Left lung (tissue), 14 donors: ENCODE measurements at places on chromosomes 6 and 20.

- peak; percentile 83 for DNase-seq
- no peaks in the 10 kb centered on the region for H3K36me3 ChIP-seq
- no peak overlapping the region for H3K4me3 ChIP-seq
- H3K27me3 ChIP-seq = peaks cover 19% of the 10 kb centered on the region
- H3K4me1 ChIP-seq = peaks cover 15% of the 10 kb centered on the region
Measured at GRCh38 chr6:170265655-170266054, 25.2 kb downstream of the DLL1 start.

DNA sequence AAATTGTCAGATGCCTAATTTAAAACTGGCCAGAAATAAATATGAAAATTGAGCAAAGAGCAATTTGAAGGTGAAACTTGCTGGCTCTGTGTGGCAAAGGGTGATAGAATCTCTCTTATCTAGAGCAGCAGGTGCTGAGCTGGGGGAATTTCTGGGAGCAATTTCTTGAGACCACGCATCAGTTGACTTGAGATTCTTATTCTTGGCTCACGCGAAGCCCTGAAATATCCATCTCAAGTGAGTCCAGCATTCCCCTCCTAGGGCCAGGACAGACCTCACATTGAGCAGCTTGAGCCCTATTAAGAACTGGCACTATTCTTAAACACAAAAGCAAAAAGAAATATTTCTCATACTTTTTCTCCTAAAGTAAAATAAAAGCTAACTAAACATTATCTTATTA is 66.3 kb downstream of the MAP7 start:
- H3K4me3 ChIP-seq = no peak overlapping the region
- no peaks in the 10 kb centered on the region for H3K4me1 ChIP-seq
- H3K36me3 ChIP-seq = no peaks in the 10 kb centered on the region

DNA sequence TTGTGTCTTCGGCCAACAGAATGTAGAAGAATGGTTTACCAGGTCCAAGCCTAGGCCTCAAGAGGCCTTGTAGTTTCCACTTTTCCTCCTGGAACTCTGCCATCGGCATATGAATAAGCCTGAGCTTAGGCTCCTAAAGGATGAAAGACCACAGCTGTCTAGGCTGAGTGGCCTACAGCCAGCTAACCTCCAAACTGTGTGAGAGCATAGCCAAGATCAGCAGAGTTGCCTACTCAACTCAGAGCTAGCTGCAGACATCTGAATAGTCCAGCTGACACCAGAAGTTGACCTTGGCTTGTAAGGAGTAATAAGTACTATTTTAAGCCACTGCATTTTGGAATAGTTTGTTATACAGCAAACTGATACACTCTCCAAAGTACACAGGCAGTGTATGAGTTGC is 52.6 kb upstream of the SMIM29 start:
- peaks cover 25% of the 10 kb centered on the region for H3K4me1 ChIP-seq
- H3K4me3 ChIP-seq = no peak overlapping the region
- DNase-seq = peak; percentile 41
- no peaks in the 10 kb centered on the region for H3K36me3 ChIP-seq
- no peaks in the 10 kb centered on the region for H3K27me3 ChIP-seq

DNA sequence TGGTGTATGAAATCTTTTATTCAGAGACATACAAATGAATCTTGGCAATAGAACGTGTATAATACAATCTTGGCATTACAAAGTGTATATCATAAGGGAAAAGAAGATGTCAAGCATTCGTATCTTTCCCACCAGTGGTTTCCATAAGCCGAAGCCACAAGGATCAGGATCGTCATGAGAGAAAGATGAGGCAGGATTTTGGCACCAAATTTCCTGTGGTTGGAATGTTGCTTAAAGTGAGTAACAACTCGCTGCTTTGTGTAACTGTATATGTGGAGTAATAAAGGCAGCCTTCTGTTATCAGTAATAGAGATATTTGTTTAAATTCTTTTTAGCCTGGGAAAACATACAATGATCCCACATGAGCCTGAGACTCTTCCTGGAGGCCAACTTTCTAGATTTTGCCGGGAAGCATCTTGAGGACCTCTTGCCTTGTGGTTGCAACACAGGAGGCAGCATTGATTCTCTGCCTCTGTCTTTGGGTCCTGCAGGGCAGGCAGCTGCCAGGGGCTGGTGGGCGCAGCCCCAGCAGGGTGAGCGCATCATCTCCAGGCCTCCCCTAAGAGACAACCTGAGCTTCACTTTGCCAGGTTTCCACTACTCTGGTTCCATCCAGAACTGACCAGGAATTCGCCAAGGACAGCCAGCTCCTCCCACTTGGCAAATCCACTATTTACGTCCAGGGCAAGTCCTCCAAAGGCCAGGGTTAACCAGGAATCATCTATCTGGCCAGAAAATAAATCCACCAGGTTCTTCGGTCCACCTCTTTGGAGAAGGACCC is 230.9 kb upstream of the SULF2 start:
- H3K36me3 ChIP-seq = no peaks in the 10 kb centered on the region
- H3K27me3 ChIP-seq = no peaks in the 10 kb centered on the region
- H3K27ac ChIP-seq = no peak overlapping the region

DNA sequence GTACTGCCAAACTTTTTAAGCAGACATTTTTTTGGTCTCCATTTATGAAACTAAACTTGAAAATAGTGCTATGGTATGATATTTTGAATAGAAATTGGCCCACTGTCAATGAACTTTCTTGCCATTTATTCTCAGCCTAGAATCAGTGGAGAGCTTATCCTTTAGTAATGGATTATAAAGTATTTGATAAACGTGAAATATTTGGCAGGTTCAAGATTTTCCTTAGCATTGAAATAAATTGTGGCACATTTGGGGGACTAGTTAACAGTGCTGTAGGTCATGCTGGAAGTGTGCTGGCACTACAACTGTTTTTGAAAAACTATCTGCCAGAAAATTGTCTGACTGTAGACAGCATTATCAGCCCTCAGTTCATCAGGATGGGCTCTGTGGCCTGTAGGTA is 2.1 kb downstream of the PRSS35 start:
- no peak for DNase-seq
- H3K4me1 ChIP-seq = peaks cover 4% of the 10 kb centered on the region
- no peaks in the 10 kb centered on the region for H3K27me3 ChIP-seq
- H3K36me3 ChIP-seq = no peaks in the 10 kb centered on the region
- no peak overlapping the region for H3K27ac ChIP-seq

DNA sequence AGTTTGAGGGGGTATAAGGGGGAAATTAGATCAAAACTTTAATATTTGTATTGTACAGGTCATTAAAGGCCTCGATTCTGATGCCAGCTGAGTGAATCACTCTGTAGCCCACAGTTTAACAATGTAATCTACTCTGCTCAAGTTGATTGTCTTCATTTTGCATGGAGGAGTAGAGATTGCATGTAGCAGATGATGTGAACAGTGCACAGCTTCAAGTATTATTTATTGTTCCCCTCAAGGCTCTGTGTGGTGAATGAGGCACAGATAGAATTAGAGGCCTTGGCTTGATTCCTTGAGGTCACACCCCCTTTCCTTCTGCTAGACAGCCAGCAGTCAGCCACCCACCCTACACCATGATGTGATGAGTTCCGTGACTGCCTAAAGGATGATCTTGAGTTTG is 38.1 kb downstream of the TXLNB start:
- no peak overlapping the region for H3K27ac ChIP-seq
- DNase-seq = no peak
- H3K27me3 ChIP-seq = no peaks in the 10 kb centered on the region
- H3K36me3 ChIP-seq = no peaks in the 10 kb centered on the region
- H3K4me3 ChIP-seq = no peak overlapping the region

DNA sequence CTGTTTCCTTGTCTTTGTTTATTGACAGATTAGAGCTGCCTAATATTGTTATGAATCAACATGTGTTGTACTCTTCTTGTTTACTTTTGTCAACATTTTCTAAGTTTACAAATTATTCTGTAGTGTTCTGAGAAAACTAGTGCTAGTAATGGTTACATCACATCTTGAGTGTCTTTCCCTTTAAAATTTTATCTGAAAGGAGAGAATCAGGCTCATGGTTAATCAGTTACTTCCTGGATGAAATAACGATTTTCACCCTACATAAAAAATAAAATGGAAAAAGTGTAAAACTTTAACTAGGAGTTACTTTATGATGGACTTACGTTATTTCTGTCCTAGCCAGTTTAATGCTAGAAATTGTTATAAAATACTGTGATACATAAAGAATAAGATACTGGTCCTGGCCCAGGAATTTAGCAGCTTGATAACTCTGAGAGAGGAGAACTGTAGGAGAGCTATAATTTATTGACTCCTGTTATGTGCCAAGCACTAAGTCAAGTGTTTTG is 26.4 kb upstream of the BMP5 start:
- H3K27me3 ChIP-seq = no peaks in the 10 kb centered on the region
- H3K4me1 ChIP-seq = no peaks in the 10 kb centered on the region
- no peaks in the 10 kb centered on the region for H3K36me3 ChIP-seq
- no peak for DNase-seq
- no peak overlapping the region for H3K27ac ChIP-seq
- H3K4me3 ChIP-seq = no peak overlapping the region

GRCh38 chr20:48705240-48706115 is 122.3 kb downstream of the PREX1 start:
- no peaks in the 10 kb centered on the region for H3K36me3 ChIP-seq
- no peak for DNase-seq
- H3K27ac ChIP-seq = peak overlapping the region; percentile 56
- H3K4me3 ChIP-seq = no peak overlapping the region
- H3K27me3 ChIP-seq = no peaks in the 10 kb centered on the region

DNA sequence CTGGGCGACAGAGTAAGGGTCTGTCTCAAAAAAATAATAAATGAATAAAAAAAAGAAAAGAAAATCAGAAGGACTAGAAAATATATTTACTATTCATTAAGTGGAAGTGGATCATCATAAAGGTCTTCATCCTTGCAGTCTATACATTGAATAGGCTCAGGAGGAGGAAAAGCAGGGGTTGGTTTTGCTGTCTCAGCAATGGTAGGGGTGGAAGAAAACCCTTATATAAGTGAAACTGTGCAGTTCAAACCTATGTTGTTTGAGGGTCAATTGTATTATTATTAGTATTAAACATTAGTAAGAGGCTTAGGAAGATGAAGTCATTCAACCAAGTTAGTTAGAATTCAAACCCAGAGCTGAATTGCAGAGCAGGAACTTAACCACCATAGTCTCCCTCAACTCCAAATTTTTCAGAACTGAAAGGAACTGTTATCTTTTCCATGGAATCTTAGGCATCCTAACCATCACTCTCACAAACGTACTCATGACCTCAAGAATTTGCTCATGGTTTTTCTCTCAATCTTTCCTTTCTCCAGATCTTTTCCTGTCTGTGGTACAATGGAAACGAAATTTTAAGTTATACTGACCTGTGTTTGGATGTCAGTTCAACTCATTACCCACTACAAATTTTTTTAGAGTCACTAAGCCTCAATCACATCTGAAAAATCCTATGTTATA is 7.7 kb upstream of the SMIM13 start:
- H3K4me3 ChIP-seq = no peak overlapping the region
- H3K27ac ChIP-seq = no peak overlapping the region
- H3K27me3 ChIP-seq = no peaks in the 10 kb centered on the region
- no peaks in the 10 kb centered on the region for H3K36me3 ChIP-seq
- no peak for DNase-seq

DNA sequence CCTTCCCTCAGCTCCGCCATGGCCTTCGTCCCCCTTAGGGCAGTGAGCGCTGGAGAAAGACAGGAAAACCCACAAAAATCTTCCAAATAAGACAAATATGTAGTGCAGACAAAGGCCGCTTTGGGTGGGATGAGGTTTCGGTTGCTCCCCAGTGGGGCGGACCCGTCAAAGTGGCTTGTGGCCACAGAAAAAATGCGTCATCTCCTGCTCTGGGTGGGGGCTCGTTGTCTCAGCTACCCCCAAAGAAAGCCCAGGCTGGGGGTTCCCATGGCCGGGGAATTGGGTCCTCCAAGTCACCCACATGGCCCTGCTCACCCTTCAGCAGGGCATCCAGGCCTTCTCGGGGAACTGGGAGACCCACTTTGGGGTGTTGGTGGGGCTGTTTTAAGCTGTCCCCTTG is 21.9 kb upstream of the SCUBE3 start:
- H3K27ac ChIP-seq = no peak overlapping the region
- H3K36me3 ChIP-seq = no peaks in the 10 kb centered on the region
- no peak overlapping the region for H3K4me3 ChIP-seq
- no peaks in the 10 kb centered on the region for H3K27me3 ChIP-seq

DNA sequence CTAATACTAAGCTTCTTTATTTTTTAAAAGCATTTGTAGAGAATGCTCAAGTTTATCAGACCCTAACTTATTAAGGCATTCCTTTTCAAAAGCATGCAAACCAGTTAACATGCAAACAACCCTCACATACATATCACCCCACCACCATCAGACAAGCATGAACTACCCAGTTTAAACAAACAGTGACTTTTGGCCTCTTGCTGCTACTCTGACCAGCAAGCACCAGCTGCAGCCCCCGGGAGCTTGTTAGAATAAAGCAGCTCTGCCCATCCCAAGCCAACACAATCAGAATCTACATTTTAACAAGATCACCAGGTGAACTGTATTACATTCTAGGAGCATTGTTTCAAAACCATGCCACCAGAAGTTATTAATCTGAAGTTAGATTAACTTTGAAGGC is 5.9 kb upstream of the NUP153 start:
- no peak overlapping the region for H3K4me3 ChIP-seq
- DNase-seq = no peak
- no peaks in the 10 kb centered on the region for H3K36me3 ChIP-seq
- H3K27me3 ChIP-seq = no peaks in the 10 kb centered on the region

GRCh38 chr6:119346450-119346849 is 3.1 kb downstream of the MAN1A1 start:
- H3K27ac ChIP-seq = peak overlapping the region; percentile 98
- peaks cover 73% of the 10 kb centered on the region for H3K4me1 ChIP-seq
- H3K36me3 ChIP-seq = no peaks in the 10 kb centered on the region
- peak overlapping the region; percentile 82 for H3K4me3 ChIP-seq
- no peaks in the 10 kb centered on the region for H3K27me3 ChIP-seq
- no peak for DNase-seq
